ENCODE measurements at places on chromosomes 1 and 21. TPM values are rescaled to one million over a fixed set of nuclear protein-coding genes. Genes with fewer than 3 reads are reported as not detected.
A peak's percentile ranks its signal among the peaks of the same experiment; 100 is the strongest.

GRCh38 chr1:2247760-2248126 is 19.6 kb downstream of the SKI start:
- no peak for DNase-seq

DNA sequence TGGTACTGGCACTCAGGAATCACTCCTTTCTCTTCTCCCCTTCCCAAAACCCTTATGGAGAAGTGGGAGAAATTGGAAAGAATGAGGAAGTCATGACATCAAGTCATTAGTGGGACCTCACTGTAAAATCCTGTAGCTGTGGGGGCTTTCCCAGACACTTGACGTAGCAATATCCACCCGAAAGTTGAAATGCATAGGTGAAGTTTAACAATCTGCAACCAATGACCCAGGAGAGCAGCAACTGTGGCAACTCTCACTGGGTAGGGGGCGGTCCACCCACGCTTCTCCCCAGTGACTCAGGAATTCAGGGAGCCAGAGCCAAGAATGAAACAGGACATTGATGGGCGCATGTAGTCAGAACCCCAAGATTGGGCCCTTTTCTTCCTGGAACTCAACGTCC is 27.0 kb downstream of the ABCA4 start:
- peak; percentile 90 for DNase-seq

DNA sequence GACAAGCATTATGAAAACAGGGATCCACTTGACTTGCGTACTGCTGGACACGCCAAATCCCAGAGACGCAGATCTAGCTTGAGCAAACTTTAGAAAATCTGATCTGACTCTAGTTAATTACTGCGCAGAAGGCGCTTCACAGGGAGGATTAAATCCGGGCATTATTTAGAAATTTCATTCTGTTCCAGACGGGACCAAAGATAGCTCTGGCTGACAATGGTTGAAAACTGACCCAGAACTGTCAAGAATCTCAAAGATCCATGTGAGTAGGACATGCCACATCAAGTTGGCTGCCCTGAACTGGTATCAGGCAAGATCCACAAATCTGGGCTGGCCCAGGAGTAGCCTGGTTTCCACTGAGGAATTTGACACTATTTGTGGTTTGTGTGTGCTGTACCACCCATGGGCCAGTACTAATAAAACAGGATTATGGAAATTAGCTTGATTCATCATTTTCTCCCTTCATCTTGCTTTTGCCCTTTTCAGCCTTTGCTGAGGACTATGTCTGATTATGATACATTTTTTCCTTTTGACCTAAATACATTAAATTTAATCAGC is 171.0 kb downstream of the VAV3 start:
- DNase-seq = no peak

DNA sequence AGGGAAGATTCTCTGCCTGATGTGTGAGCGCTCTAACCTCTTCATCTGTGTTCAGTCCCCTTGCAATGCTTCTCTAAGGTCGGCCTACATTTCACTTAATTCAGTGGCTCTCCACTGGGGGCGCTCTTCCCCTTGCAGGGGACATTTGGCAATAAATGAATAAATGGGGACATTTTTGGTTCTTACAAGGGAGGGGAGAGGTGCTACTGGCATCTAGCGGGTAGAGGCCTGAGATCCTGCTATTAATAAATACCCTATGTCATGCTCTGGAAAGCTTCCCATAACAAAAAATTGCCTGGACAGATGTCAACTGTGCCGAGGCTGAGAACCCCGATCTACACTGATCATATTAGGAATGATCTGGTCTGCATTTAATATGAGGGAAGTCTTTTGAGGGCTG is 25.9 kb upstream of the DNAJC11 start:
- DNase-seq = peak; percentile 67

The TFF3 gene
- total RNA-seq = 290 TPM

- no peak for DNase-seq
These were observed 22.5 kb downstream of the ASTN1 start for GRCh38 chr1:177142010-177142409.

The PLK3 gene
- 11.7 TPM for total RNA-seq

GRCh38 chr1:176820391-176821031 is 344.0 kb downstream of the ASTN1 start:
- no peak for DNase-seq

The KCNJ9 gene
- total RNA-seq = not detected

The ACTL8 gene
- total RNA-seq = not detected

The TRIM45 gene
- total RNA-seq = 0.90 TPM
